ENCODE measurements at places on chromosomes 12 and 14.

GRCh38 chr12:124512667-124513296 is 54.6 kb downstream of the NCOR2 start:
- no peak for DNase-seq

- DNase-seq, result no peak
These were observed 25.3 kb downstream of the GPRC5D start for GRCh38 chr12:12926571-12927071.

DNA sequence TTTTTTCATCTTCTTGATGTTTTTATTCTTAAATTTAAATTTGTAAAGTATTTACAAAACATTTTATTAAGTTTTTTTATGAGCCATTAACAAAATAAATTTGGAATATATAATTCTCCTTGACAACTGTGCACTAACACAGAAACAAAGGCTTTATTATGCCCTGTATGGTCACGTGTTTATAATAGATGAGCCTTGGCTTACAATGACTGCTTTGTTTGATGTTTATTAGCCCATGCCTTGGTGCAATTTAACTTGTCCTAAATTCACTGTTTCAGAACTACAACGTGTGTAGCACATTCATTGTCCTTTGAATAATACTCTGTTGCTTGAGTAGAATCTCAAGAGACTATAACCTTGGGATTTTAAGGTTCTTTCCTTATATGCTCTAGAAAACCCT is 59.8 kb downstream of the CNTN1 start:
- DNase-seq, result no peak

- DNase-seq, result no peak
These were observed 23.5 kb downstream of the LRCOL1 start for GRCh38 chr12:132586929-132587328.

- DNase-seq, result no peak
These were observed 352.3 kb downstream of the NELL2 start for GRCh38 chr12:44523828-44524227.

DNA sequence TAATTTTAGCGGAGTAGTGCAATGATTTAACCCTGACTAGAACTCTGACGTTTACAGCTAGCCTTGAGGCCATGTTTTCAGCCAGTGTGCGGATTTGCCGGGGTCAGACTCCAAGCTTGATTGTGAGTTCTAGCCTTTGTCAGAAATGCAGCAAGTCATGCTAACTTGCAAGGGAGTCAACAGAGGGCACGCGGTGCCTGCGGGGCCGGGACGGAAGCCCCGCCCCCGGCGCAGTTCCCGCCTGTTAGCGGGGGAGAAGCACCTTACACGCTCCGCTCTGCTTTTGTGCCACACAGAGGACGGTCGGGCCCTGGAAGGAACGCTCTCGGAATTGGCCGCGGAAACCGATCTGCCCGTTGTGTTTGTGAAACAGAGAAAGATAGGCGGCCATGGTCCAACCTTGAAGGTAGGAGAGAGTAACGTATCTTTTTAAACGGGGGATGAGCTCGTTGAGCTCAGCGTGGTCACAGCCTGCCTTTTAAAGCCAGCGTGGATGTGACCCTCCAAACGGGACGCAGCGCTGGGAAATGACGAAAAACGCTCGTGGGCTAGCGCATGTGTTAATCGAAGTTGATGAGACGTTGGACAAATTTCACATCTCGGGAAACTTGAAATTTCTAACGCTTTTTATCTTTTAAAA is 14.8 kb upstream of the EID3 start:
- peak; percentile 87 for DNase-seq

GRCh38 chr12:120466560-120467315 is 2.8 kb downstream of the SRSF9 start:
- DNase-seq, result peak; percentile 62

DNA sequence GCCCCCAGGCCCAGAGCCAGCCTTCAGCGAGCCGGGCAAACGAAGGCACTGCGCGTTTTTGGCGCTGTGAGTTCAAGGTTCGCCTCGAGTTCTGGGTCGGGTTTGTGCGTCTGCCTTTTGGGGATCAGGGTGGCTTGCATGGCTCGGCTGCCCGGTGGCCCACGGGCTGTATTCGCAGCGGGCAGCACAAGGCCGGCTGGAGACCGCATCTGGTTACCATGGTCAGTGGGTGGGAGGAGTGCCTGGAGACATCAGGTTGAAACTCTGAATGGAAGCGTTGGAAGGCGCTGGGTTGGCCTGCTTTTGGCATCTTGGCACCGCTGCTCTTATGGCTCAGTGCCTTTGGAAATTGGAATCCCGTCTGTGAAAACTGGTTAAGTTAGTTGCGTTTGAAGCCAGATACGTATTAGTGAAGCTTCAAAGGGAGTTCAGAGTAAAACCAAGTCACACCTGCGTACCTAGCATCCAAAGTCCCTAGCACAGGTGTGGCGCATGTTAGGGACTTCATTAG is 50.9 kb downstream of the SNAPC1 start:
- no peak for DNase-seq

DNA sequence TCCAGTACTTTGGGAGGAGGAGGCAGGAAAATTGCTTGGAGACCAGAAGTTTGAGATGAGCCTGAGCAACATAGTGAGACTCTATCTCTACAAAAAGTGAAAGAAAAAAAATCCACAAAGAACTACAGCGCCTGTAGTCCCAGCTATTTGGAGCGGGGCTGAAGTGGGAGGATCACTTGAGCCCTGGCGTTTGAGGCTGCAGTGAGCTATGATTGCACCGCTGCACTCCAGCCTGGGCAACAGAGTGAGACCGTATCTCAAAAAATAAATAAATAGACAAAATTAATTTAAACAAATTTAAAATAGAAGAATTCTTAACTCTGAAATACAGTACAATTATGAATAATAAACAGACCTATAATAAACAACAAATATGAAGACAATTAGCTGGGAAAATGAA is 40.9 kb downstream of the ATL1 start:
- DNase-seq, result no peak

DNA sequence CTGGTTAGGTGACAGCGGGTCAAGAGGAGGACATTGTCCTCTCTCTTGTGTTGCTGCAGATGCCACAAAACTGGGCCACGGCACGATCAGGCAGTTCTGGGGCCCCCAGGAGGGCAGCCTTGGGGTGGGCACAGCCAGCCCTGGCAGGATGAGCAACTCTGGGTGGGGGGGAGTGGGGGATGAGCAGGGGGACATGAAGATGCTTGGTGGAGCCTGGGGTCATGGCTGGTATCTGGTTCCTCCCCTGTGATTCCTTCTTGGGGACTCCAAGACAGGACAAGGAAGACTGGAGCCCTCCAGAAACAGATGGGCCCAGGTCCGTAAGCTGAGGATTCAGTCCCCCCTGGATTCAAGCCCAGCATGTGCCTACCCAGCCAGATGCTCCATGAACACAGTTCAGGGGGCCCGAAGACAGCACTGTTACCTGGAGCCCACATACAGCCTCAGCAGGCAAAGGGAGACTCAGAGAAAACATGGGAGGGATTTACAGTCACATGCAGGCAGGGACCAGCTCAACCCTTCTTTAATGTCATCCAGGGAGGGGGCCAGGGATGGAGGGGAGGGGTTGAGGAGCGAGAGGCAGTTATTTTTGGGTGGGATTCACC is 10.4 kb downstream of the SERPINA1 start:
- DNase-seq, result no peak

- DNase-seq, result no peak
These were observed 195.6 kb upstream of the KRR1 start for GRCh38 chr12:75706786-75707605.

DNA sequence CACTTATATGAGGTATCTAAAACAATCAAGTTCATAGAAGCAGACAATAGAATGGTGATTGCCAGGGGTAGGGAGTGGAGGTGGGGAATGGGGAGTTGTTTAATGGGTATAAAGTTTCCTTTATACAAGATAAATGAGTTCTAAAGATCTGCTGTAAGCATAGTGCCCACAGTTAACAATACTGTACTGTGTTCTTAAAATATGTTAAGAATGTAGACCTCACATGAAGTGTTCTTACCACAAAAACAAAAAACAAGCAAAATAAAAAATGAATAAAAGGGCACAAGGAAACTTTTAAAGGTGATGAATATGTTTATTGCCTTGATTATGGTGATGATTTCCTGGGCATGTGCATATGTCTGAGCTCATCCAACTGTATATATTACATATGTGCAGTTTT is 211.8 kb downstream of the MSRB3 start:
- DNase-seq, result no peak

DNA sequence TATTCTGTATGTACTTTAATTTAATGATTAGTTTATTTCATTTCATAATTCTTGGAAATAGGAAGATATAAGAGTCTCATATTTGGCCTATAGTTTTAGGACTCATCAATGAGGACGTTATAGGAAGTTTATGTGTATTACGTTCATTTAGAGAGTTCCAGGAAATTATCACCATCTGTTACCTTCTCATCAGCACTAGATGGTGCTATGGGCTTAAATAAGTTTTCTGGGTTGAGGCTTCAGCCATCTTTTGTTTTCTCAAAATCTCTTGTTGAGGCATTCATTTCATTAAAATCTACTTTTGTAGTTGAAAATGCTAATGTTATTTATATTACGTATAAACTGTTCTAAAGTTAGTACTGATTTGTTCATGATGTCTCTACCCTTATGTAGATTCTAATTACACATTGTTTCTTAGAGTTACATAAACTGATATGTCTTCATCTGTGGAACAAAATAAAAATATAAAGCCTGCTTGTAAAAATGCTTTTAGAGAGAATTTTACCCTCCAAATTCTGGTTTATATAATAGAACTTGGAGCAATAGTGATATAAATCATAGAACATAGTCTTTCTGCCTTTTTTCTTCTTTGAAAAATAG is 89.2 kb downstream of the CFAP54 start:
- DNase-seq, result peak; percentile 65

- no peak for DNase-seq
These were observed 263.1 kb downstream of the LRIG3 start for GRCh38 chr12:58657190-58657589.

GRCh38 chr12:116695464-116695725 is 42.5 kb downstream of the SPRING1 start:
- DNase-seq, result no peak

DNA sequence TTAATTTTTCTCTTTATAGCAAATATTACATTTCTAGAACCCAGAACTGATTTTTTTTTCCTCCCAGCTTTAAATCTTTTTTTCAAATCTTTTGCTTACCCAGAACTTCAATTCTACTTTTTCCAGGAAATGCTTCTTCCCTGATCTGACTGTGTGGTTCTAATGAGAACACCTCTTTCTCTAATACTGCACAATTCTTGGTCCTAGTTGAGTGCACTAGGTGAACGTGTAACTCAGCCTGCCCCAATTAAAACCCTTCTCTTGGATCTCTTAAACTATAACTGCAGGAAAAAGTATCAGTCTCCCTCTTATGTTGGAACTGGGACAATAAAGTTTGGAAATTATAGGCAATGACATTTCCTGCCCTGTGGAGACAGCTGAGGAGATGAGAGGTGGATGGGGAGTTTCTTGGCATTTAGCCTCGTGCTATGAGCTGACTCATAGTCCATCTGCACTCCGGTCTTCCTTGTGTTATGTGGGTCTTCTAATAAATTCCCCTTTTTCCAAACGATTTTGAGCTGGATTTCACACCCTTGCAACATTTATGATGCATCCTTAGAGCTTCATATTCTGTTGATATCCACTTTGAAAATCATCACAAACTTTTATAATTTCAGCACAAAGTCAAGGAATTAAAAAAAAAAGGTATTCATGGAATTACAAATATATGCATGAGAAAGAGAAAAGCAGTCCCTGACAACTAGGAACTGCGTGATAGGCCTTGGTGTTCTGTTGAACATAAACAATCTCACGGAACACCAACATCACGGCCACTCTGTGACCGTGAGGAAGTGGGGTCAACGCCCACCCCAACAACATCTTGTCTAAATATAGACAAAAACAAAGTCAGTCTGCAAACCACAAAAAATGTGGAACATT is 52.4 kb downstream of the BRMS1L start:
- DNase-seq, result no peak

DNA sequence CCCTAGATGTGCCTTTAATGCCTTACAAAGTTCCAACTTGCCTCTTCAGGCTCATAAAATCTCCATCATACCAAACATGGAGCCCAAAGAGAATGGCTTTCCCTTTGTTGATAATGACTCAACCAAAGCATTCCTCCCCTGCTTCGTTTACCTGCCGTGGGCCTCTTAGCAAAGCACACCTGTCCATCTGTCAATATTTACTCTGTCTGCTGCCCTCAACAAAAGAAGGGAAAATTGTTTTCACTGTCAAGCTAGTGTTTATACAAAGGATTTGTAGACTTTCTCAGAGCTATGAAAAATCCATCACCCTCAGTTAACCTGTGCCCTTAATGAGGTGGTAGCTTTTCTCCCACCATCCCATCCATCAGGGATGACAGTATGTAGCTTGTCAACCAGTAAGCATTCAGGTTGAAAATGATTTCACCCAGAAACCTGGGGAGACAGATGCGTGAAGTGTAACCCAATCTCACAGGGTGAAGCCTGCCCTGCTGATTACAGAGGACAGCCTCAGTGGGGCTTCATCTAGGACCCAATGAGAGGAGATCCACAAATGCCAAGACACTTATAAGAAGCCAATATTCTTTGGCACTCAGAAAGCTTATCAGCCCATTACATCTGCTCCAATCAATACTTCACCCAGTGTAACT is 278.1 kb downstream of the NUAK1 start:
- DNase-seq, result no peak

DNA sequence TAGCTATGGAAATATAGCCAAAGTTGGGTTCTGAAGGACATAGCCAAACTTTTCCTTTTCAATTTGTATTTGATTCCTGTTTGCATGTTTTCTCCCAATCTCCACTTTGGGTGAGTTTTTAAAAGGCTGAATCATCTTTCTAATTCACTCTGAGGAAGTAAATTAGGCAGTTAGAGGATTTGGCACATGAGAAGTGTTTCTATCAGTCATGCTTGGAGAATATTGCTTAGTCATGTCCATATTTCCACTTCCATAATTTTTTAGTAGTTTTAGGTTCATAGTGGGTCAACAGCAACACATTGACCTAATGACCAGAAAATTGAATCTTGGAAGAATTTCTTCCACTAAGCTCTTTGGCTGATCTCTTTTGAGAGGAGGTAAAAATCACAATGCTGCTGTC is 21.8 kb downstream of the IRAK3 start:
- no peak for DNase-seq

- DNase-seq, result no peak
These were observed 25.9 kb upstream of the EDDM3A start for GRCh38 chr14:20719777-20720176.

DNA sequence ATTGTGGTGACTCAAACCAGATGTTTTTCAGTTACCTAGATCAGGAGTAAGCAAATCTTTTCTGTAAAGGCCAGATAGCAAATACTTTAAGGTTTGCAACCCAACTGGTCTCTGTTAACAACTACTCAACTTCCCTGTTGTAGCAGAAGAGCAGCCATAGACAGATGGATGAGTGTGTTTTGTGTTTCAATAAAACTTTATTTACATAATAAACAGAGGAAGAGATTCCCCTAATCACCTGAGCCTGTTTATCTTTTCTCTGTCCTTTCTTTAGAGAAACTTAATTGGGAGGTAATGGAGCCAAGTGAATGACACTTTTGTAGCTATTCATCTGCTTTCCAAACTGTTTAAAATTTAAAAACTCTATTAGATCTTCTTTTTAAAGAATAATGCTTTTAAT is 365.1 kb downstream of the IPO8 start:
- no peak for DNase-seq

GRCh38 chr14:53350866-53351265 is 197.7 kb upstream of the DDHD1 start:
- no peak for DNase-seq

GRCh38 chr12:55681142-55682077 is 26.3 kb downstream of the ITGA7 start:
- DNase-seq, result no peak

- DNase-seq, result no peak
These were observed 67.3 kb upstream of the FBXO33 start for GRCh38 chr14:39499514-39499913.

All from CD4-positive, alpha-beta T cell treated with Interleukin-12 subunit alpha and Interleukin-12 subunit beta, for 1 hour (primary cell).